Activated CD4-positive, CD25-positive, alpha-beta regulatory T cell treated with anti-CD3 and anti-CD28 coated beads, Interleukin-2, amount 50 U/mL, for 72 hours (primary cell): ENCODE measurements at places on chromosomes 7 and 10.

DNA sequence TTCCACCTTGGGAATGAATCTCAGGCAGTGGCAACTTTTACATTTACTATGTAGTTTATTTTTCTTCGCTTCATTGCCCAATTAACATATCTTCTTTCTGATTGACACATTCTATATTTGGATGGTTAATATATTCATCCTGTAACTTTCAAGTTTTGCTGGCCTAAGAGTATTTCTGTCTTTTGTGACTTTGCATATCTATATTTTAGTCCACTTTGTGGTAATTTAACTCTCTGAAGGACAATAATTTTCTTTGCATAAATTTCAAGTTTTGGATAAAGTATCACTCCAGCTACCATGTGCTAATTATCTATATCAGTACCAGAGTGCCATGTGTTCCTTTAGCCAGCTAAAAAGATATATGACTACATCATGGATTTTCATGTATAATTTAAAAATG, 151.5 kb upstream of the KAT6B start:
- DNase-seq, result no peak

DNA sequence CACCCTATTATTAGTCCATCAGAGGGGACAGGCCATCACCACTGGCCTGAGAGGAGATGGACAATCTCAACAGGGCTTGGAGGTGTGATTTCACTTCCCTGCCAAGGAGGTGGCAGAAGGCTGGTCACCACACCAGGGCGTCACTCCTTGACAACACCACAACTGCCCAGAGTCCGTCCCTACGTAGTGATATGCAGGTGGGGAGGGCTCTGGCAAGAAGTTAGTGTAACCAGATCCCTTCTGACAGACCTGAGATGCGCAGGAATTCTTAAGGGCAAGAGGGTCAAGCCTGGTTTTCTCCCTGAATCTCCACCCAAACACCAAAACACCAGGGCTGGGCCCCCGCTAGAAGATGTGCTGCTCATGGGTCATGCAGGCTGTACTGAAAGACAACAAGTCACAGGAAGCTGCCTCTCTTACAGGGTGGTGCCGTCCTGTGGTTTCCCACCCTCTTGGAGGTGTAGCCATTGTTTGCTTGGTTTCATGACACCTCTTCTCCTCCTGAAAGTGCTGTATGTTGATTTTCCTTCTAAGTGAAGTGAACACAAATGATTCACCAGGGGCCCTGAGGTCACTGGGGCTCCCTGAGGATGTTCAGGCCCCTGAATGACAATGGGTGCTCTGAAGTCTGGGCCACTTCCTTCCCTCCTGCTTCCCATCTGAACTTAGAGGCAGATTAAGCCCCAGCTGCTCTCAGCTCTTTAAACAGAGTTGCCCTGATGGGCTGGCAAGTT, 27.1 kb downstream of the ATXN7L1 start:
- peak; percentile 36 for DNase-seq

- DNase-seq, result no peak
Measured at GRCh38 chr10:112374724-112375541, 1.0 kb downstream of the ACSL5 start.

- DNase-seq, result no peak
Measured at GRCh38 chr10:90308223-90308622, 549.6 kb downstream of the HTR7 start.

DNA sequence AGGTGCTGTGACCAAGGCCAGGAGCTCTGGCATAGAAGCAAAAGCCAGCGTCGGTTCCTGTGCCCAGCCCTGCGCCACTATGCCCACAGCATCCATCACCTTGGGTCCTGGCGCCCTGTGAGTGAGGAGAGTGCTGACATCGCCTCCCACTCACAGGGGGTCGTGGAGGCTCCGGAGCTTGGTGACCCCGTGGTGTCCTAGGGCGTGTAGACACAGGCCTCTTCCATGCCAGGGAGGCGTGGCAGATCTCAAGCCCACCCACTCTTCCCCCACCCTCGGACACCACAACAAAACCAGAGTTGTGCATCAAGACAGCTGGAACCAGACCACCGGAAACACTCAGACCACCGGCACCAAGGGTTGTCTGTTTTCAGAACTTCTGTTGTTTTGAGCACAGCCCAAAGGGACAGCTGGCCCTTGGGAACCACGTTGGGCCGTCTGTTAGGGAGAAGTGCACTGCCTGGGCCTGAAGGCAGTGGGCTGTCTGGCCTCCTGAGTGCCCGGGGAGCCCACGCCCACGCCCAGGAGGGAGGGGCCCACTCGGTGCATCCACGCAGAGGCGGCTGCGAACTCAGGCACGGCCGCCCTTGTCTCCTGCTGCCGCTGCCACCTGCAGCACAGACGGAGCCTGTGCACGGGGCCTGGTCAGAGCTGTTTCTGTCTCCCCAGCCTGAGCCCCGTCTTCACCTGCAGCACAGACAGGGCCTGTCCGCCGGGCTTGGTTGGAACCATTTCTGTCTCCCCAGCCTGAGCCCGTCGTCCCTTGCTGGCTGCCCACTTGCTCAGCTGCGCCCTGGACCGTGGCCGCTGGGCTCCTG, 106.3 kb downstream of the INPP5A start:
- peak; percentile 16 for DNase-seq

DNA sequence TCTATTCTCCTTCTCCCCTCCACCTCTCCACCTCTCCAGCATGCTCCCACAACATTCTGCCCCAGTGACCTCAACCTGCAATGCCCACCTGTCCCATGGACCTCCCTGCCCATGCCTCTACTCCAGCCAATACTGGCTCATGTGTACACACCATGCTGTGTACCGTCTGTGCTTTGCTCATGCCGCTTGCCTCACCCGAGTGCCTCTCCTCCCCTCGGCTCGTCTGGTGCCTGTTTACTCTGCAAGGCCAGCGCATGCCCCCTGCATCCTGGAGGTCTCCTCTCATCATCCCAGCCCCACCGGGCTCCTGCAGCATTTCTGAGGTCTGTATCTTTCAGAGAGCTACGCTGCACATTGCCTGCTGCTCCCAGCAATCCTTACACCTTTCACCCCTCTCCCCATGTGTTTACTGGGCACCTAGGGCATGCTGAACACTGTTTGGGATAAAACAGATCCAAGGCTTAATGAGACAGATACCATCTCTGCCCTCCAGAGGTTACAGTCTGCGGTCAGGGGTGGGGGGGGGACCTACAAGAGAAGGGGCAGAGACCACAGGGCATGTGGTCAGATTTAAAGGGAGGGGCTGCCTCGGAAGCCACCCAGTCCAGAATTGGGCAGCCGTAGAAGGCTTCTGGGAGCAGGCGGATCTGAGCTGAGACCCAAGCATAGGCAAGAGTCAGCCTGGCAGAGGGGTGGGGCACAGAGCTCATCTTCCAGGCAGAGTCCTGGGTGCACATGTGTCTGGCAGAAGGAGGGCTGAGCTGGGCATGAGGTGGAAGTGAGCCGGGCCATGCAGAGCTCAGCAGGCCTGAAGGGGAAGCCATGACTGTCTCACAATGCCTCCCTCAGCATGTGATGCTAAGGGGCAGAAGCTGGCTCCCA, 29.6 kb upstream of the PSAP start:
- DNase-seq, result no peak

DNA sequence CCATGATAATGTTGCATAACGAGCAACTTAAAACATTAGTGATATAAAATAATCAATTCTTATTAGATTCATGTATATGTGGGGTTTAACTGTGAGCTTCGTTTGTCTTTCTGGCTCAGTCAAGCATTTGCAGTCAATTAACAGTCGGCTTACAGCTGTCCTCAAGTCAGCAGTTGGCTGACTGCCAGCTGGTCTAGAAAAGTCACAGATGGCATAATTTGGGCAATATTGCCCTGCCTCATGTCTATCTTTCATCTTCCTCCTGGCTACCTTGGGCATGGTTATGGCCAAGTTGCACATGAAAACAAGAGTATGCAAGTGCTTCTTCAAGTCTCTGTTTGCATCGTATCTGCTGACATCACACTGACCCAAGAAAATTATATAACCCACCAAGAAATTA, 186.1 kb upstream of the ZWINT start:
- DNase-seq, result no peak

DNA sequence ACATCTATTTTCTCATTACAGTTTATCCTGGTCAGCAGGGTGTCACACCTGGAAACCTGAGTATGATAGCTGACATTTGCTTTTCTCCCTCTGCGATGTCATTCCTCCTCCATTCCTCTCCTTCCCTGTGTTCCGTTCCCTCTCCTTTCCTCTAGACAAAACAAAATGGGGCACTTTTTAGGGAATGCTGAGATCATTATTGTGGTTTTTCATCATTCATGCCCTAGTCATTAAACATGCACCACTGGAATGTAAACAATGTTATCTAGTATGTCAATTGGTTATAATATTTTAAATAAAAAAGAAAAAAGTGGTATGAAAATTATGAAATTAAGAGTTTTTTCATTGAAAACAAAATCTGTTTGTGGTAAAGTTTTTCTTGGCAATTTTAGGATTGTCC, 132.6 kb downstream of the MAPK8 start:
- DNase-seq, result no peak

GRCh38 chr7:13257661-13258060, 570.2 kb downstream of the ARL4A start:
- DNase-seq, result no peak

DNA sequence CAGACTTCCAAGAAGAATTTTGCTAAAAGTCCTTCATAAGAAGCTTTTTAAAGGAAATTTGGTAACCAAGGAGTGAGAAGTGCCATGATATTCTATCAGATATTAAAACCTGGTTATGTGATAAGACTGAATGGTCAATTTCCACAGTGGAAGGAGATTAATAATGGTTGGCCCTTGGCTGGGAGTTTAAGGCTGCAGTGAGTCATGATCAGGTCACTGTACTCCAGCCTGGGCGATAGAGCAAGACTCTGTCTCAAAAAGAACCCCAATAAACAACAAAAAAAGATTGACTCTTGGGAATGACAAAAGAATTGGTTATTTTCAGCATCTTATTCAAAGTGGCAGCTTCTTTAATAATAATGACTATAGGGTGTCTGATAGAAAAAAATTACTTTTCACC, 37.2 kb downstream of the EXOC4 start:
- DNase-seq, result no peak

GRCh38 chr10:104216631-104217030, 15.5 kb downstream of the CFAP43 start:
- no peak for DNase-seq

- no peak for DNase-seq
Measured at GRCh38 chr7:52540041-52540440, 495.4 kb upstream of the POM121L12 start.

GRCh38 chr7:79452495-79453265, 787 bp downstream of the MAGI2 start:
- no peak for DNase-seq
